Left ventricle myocardium inferior (tissue), 1 donor: ENCODE measurements at places on chromosomes 1 and 21. TPM values are rescaled to one million over a fixed set of nuclear protein-coding genes. Genes with fewer than 3 reads are reported as not detected.

Gene FAM167B
- 7.9 TPM for total RNA-seq

Gene SPRR3
- not detected for total RNA-seq

Gene SERINC2
- 1.6 TPM for total RNA-seq

Gene LRRC71
- total RNA-seq = 0.27 TPM

Gene MIXL1
- total RNA-seq = not detected

Gene ZBTB37
- total RNA-seq = 7.6 TPM

Gene ZNF648
- total RNA-seq = not detected

Gene DCDC2B
- not detected for total RNA-seq

Gene IRF6
- 43.3 TPM for total RNA-seq

Gene HSF2BP
- 0.16 TPM for total RNA-seq

Gene TAF12
- total RNA-seq = 28.2 TPM
